ENCODE measurements at places on chromosomes 7 and 10.

GRCh38 chr10:45456822-45457221 is 82.8 kb downstream of the ALOX5 start:
- no peak for DNase-seq

- no peak for DNase-seq
These were observed 39.5 kb downstream of the ZNF117 start for GRCh38 chr7:64951250-64951848.

DNA sequence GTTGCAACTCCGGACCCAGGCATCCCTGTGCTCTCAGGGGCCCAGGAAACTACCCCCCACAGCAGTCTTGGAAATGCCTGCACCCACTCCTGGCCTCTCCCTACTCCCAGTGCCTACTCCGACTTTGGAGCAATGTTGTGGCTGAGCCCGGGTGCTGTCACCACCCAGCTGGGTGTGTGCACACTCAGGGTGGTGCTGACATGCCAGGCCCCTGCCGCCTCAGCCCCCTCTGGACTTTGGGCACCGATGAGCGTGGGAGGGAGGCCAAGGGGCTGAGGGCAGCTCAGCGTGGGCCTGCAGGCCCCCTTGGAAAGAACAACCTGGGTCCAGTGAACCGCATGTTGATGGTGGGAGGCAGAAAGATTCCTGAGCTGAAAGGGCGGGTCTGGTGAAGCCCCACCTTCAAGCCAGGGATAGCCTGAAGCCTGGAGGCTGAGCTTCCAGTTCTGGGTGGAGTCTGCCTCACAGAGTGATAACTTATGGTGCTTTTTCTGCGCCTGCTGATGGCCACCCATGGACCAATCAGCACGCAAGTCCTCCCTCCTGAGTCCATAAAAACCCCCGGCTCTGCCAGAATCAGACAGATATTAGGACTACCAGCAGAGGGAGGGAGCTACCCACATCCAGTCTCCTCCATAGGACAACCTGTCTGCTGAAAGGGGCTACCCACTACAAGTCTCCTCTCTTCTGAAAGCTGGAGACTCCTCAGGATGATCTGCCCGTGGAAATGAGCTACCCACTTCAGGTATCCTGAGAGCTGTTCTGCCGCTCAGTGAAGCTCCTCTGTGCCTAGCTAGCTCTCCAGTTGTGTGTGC is 380.4 kb upstream of the SORCS1 start:
- DNase-seq, result no peak

DNA sequence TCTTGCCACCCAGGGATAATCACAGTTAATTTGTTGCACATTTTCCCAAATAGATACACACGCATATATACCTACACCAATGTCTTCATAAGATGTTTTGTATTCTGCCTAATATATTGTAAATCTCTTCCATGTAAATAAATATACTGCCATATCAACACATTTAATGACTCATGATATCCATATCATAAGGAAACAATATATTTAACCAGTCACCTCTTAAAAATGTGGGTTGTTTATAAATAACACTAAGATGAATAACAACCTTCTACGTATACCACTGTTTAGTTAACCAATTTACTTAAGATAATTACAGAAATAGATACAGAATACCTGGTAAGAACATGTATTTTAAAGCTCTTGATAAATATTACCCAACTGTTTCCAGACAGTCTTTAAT is 38.2 kb downstream of the ELAPOR2 start:
- DNase-seq, result no peak

DNA sequence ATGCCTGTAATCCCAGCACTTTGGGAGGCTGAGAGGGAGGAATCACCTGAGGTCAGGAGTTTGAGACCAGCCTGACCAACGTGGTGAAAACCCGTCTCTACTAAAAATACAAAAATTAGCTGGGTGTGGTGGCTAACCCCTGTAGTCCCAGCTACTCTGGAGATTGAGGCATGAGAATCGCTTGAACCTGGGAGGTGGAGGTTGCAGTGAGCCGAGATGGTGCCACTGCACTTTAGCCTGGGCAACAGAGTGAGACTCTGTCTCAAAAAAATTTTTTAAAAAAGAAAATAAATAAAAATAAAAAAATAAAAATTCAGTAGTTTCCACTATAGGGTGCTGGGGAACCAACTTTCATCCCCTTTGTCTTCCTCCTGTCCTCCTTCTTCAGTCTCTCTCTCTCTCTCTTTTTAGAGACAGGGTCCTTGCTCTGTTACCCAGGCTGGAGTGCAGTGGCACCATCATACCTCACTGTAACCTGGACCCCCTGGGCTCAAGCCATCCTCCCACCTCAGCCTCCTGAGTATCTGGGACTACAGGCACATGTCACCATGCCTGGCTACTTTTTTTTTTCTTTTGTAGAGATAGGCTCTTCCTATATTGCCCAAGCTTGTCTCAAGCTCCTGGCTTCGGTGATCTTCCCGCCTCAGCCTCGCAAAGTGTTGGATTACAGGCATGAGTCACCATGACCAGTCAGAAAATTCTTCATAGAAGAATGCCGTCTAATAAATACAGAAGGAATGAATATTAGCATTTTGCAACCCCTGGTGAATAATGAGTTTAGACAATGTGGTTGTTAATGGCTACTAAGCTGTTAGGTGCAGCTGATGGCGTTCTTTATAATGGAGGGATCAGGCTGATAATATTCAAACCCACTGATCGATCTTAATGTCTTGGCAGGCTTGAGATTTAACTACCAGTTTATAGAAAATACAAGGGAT is 20.6 kb downstream of the RBM20 start:
- DNase-seq, result no peak

- DNase-seq, result no peak
These were observed 159.6 kb upstream of the KLF6 start for GRCh38 chr10:3944591-3944990.

- no peak for DNase-seq
These were observed 69.1 kb upstream of the MXI1 start for GRCh38 chr10:110138197-110138812.

- DNase-seq, result no peak
These were observed 7.7 kb downstream of the FGF8 start for GRCh38 chr10:101767966-101768790.
